Stimulated activated CD4-positive, alpha-beta T cell treated with anti-CD3 and anti-CD28 coated beads, Interleukin-1b, Interleukin-23, amount 100 ng/mL, for 1 hour (primary cell): ENCODE measurements at places on chromosomes 3 and 15.

DNA sequence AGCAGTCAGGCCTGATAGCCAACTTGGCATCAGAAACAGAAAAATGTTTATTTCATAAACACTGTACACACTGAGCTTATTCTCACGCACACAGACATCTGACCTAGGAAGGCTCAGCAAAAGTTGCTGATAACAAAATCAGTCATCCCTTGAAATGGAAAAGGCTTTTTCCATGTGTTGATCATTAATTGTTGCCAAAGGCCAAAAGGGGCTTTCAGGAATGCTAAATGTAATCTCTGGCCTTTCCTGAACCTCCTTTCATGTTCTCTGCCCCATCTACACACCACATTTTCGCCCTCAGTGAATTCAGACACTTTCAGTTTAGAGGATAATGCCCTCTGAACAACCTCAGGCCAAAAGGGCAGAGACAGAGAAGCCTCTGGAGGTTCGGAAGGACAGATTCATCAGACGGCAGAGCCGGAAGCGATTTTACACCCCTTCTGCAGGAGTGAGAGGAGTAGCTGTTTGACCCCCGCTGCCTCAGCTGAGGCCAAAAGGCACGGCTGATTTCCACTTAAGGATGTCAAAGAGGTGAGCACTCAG lies 14.5 kb downstream of the RTP4 start:
- DNase-seq, result no peak

DNA sequence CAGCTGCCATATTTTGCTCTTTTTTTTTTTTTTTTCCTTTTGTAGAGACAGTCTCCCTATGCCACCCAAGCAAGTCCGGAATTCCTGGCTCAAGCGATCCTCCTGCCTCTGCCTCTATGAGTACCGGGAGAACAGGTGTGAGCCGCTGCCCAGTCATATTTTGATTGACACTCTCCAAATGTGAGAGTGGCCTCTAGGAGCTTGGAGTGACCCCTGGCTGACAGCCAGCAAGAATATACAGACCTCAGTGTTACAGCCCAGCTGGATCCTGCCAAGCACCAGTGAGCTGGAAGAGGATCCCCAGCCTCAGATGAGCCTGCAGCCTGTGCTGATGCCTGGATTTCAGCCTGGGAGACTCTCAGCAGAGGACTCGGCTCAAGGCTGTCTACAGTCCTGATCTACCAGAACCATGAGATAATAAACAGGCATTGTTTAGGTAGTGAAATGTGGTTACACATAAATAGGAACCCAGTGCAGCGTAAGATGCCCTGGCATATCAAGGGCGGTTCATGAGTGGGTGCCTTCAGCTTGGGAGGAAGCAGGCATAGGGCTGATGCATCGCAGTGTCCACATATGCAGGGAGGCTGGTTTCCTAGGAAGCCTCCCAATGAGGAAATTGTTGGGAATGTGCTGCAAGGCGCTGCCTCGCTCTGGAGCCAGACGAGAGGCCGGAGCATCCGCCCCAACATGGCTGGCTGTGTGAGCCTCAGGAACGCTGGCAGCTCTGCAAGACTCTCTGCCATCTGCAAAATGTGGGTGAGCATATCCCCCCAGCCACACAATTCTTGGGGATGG lies 38.9 kb upstream of the ATP10A start:
- DNase-seq, result no peak

- no peak for DNase-seq
These were observed 17.2 kb downstream of the SSUH2 start for GRCh38 chr3:8627201-8627940.

DNA sequence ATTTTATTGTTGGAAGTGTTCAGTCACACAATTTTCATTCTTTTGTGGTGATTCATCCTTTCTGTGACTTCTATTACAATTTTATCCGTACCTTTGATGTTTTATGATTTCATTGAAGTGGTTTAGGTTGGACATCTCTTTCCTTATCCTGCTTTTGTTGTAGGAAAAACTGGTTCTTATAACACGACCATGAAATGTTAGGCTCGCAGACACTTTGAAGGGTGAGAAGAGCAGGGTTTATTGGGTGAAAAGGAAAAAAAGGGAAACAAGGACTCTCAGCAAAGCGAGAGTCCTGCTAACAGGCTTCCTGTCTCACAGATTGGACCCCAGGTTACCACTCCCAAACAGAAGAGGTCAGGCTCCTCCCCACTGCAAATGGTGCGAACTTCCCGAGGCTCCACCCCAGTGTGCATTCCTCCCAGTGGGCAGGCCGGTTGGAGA lies 257.4 kb downstream of the STXBP5L start:
- no peak for DNase-seq

- DNase-seq, result no peak
These were observed 22.8 kb downstream of the MYL3 start for GRCh38 chr3:46840491-46840890.

GRCh38 chr3:126134219-126134975 lies 46.0 kb downstream of the ALDH1L1 start:
- no peak for DNase-seq

DNA sequence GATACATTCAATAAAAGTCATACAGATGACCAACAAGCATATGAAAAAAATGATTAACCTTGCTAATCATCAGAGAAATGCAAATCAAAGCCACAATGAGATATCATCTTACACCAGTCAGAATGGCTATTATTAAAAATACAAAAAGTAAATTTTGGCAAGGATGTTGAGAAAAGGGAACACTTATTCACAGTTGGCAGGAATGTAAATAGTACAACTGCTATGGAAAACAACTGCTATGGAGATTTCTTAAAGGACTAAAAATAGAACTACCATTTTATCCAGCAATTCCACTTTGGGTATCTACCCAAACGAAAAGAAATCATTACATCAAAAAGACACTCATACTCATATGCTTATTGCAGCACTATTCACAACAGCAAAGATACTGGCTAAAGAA lies 1121.8 kb downstream of the TBL1XR1 start:
- DNase-seq, result no peak

GRCh38 chr3:180828723-180829408 lies 83.6 kb upstream of the FXR1 start:
- no peak for DNase-seq

GRCh38 chr3:128395046-128395445 lies 71.6 kb downstream of the DNAJB8 start:
- DNase-seq, result no peak

DNA sequence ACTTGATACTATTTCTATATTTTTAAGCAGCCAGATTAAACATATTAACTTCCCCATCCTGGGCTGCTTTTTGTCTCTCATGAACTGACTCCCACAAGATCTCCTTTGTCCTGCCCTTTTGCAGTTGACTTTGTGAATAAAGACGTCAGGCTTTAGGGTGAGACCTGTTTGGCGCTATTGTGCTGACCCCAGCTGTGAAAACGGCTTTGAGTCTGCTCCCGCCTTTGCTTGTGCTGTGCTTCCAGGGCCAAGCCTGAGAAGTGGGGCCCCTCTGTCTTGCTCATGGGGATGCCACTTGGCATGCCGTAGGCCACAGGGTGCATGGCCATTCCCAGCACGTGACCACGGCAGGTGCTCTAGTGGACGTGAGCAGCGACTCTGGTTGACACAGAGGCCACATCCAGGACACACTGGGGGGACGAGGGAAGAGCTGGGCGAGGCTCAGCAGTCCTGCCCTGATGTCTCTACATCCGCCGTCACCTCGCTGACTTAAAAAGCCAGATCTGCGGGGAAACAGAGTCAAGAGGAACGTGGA lies 268.9 kb upstream of the LYSMD4 start:
- no peak for DNase-seq

- no peak for DNase-seq
These were observed 69.2 kb downstream of the ISG20 start for GRCh38 chr15:88707771-88708654.

DNA sequence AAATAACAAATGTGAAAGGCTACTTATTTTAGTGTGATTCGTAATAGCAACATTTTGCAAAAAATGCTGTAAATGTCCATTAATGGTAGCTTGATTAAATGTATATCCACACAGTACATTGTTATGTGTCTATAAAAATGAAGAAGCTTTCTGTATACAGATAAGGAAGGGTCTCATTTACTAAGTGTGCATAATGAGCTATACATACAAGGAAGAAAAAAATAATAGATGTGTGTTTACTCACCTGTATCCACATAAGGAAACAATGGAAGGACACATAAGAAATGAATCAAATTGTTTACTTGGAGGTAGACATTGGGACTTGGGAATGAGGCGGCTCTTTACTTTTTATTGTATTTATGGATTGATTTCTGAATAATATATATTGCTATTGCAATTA lies 34.9 kb downstream of the MED12L start:
- DNase-seq, result no peak
